ENCODE measurements at places on chromosomes 12 and 14.
A peak's percentile ranks its signal among the peaks of the same experiment; 100 is the strongest.

DNA sequence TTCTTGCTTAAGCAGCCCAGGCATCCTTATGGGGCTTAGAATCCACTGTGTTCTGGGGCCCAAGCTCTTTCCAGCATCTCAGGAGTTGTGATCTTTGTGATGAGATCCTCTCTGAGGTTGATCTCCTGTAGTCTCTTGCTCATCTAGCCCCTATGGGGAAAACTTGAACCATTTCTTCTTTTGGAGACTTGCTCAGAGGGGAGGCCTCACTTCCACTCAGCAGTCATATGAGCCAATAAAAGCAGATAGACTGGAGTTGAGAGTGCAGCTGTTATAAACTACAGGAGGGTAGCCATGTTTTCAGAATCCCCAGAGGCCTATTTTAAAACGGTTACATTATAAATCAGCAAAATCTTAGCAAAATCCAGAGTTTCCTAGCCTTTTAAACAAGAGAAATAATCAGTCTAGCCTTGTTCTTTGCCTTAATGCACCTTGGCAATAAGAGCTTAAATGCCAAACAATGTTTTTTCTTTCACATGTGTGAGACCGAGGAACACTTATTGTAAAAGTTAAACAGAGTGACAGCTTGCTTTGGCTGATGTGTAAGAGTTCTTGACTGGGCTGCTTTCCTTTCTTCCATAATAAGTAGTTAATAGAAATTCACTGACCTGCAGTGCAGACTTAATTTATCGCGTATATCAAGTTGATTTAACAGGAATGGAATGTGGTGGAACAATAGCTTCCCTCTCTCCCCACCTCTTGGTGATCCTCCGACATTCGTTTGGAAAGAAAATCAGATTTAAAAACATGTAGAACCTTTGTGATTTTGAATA, 168.3 kb downstream of the NEDD1 start:
- DNase-seq, result no peak

DNA sequence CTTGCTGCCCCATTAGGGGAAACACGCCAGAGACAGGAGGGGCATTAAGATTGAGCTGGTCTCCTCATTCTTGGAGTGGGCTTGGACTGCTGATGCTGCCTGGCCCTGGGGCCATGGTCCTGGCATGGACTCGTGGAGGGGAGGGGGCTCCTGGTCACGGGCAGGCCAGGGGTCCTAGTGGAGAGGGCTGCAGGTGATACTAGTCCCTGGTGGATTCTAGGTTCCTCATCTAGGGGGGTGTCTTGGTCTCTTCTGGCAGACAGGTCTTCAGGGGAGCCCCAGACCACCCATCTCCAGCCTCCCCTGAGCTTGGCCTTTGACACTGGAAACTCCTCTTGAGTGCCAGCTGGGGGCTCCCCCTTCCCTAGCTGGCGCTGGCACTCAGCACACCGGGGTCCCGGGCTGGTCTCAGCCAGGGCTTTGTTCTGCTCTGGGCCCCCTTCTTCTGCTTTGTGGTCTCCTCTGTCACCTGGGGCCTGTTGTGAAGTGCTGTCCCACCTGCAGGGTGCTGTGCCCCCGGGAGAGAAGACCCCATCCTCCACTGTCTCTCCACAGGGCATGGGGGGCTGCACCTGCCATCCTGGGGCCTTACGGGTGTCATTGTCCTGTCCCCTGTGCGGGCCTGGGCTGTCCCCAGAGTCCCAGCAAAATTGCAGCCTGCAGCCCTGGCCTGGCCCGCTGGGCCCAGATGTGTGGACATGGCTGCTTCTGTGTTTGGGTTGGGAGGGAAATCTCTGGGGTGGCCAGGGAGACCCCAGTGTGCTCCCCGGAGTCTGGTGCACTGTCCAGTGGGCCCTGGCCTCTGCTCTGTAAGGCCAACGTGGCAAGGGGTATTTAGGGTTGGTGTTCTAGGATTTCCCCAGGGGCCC, 2.3 kb downstream of the KIF26A start:
- DNase-seq, result no peak

DNA sequence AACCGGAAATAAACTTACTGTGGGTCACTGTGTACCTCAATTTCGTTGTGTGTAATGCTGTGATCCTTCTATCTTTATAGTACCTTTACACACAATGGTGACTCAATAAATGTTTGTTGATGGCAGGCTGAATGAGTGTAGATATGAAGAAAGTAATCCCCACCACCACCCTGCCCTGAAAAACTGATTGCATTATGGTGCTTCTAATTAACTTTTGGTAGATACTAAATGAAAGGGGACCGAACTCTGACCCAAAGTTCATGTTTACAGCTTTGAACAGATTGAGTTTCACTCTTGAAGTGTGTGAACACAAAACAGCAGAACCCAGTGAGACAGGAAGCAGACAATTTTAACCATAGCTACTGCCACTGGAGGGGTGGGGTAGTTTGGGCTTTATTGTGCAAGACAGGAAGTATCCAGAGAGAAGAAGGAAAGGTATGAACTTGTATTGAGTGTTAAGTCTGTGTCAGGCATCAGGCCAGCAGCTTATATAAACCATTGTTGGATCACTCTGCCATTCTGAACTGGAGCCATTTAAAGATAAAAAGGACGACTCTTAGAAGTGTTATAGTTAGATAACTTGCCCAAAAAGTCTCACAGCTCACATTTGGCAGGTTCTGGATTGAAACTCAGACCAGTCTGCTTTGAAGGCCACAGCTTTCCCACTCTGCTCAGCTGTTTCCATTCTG, 197.0 kb upstream of the AMIGO2 start:
- DNase-seq, result no peak

DNA sequence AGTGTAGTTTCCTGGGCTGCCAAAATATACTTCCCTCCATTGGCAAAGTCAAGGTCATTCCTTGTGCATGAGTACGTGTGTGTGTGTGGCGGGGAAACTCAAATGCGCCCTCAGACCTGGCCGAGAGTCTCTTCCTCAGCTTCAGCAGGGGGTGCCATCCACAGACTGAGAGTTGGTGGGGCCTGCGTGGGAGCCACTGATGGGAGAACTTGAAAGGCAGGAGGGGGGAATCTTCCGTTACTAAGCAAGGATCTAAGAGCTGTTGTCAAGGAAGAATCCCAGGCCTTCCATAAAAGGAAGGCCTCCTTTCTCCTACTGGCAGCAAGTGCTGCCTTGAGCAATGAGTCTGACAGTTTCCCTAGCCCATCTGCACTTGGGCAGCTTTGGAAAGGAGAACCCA, 274.9 kb downstream of the EMP1 start:
- no peak for DNase-seq

- peak; percentile 16 for DNase-seq
These were observed 261.7 kb downstream of the NEDD1 start for GRCh38 chr12:97168804-97169203.

GRCh38 chr14:89702073-89702875, 252.3 kb downstream of the EFCAB11 start:
- DNase-seq, result no peak

DNA sequence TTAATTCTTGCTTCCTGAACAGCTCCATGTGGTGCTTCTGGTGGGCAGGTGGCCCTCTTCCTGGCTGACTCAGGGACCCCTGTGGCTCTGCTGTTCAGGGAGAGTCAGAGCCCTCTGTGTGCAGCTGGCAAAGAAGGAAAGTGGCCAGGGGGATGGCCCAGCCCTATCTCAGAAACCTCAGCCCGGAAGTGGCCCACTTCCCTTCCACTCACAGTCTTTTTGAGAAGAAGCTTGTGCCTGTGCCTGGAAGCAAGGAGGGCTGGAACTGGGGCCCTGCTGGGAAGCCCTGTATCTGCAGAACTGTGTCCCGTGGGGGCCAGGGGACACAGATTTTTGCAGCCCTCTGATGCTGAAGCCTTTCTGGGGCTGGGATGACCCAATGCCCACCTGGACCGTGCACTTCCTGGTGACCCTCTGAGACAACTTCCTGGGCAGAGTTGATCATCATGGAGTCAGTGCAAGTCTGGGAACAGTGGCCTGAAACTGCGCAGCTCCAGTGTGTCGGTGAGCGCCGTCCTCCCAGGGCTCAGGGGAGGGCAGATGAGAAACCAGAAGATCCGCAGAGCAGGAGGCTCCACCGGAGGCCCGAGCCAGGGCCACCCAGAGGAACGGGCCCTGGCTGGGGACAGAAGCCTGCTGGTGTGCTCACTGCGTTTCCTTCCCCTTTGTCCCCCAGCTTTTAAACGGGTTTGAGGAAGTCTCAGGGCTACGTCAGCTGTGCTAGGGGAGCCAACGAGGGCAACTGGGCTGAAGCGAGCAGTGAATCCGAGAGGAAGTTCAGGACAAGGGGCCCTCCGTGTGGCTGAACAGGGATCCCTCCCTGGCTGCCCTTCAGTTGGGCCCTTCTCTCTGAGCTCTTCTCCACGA, 217.4 kb upstream of the RTL1 start:
- DNase-seq, result peak; percentile 10

DNA sequence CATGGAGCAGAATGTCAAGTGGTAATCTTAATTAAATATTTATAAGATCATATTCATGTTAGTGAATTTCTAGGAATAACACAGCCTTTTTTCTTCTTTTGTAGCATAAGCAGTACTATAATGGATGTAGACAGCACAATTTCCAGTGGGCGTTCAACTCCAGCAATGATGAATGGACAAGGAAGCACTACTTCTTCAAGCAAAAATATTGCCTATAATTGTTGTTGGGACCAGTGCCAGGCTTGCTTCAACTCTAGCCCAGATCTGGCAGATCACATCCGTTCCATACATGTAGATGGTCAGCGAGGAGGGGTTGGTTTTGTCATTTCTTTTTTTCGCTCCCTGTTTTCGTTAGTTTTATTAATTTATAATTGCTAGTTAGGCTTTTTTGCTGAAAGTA, 23.1 kb downstream of the AEBP2 start:
- DNase-seq, result no peak

DNA sequence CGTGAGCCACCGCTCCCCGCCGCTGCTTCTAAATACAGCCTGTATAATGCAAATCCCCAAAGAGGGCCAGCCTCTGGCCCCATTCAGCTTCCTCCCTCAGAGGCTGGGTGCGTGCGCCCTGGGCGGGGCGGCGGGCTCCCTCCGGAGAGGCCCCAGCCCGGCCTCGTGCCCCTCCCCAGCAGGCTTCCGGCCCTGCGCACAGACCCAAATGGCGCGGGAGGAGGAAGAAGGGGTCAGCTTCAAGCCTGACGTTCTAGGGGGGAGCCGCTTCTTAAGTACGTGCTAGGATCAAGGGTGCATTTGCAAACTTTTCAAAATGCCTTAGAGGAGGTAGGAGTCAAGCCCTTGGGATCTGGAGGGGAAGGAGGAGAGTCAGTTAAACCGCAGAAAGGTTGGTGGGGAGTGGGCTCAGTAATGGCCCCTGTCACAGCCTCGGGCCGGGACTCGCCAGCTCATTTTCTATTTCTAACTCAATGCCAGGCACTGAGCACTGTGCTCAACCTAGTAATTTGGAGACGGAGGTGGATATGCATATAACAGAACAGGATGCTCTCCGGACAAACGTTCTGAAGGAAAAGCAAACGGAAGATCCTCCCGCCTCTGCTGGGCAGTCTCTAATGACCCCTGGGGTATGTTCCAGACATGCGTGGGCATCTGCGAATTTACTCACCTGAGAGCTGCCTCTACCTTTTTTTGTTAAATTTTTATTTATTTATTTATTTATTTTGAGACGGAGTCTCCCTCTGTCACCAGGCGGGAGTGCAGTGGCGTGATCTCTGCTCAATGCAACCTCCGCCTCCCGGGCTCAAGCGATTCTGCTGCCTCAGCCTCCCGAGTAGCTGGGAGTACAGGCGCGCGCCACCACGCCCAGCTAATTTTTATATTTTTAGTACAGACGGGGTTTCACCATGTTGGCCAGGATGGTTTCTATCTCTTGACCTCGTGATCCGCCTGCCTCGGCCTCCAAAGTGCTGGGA, 32.3 kb downstream of the NINJ2 start:
- DNase-seq, result no peak

GRCh38 chr14:71472356-71473340, 459.6 kb upstream of the RGS6 start:
- no peak for DNase-seq

- DNase-seq, result no peak
These were observed 193.9 kb upstream of the C14orf180 start for GRCh38 chr14:104385531-104386101.

- DNase-seq, result no peak
These were observed 16.5 kb upstream of the OR6J1 start for GRCh38 chr14:22660654-22661053.

- DNase-seq, result peak; percentile 69
These were observed at the start of gene CFL2 for GRCh38 chr14:34714320-34715126. Gene CFL2 (minus strand): TSS chr14:34714593. CDS start chr14:34714540, 53 bp downstream.

DNA sequence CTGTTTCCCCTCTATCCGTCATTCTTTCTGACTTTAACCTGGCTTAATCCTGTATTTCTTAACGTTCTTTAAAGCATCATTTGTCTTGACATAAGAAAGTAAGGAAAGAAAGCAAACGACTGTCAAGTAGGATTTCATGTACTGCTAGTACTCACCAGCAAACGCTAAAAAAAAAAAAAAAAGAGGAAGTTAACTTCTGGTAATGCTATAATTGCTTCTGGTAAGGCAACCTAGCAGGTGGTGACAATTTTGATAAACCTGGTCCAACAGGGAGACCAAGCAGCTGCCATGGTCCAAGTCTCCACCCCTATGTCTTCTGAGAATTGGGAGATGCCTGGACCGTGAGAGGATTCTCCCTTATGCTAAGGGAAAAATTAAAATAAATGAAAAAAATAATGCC, 306.6 kb downstream of the DAD1 start:
- DNase-seq, result no peak

DNA sequence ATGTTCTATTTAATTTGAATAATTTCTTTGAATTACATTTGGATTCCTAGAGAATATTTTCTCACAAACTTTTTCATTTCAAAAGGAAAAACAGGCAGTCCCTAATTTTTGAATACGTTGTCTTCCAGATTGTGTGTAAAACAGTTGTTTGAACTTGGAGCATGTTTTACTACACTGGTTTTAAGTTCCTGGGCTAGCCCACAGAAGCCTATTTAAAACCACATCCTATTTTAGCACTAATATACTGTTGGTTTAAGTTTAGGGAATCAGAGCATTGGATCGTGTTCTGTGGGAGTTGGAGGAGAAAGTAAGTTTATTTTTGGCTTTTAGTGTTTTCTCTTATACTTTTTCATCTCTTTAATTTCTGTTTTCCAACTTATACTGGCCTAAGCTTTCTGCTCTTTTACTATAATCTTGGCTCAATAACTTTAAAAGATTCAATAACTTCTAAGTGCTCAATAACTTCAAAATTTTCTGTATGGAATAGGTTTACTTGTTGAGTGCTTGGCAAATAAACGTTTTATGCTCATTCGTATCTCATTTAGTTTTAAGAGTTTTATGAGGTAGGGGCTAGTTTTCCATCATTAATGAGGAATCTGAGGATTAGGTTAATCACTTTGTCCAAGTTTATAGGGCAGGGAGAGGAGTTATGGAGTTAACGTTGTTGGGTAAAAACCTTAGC, 14.9 kb downstream of the LEMD3 start:
- DNase-seq, result no peak

DNA sequence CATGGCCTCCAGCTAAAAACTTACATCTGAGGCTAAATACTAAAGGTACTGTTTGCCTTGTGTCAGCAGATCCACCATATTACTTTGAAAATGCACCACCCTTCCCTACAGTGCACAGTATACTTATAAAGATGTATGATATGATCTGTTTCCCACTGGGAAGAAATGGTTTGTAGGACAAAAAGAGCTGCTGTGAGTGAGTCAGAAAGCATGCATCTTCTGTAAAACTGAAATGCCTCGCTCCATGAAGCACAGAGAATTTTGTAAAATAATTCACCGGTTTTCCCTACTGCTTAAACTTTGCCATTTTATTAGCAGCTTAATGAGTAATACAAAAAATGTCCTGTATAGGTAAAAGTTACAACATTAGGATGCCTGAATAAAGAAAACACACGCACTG, 68.8 kb downstream of the MDGA2 start:
- no peak for DNase-seq
